Cerebellar cortex (tissue), 1 donor: ENCODE measurements at places on chromosomes 2 and 18.

GRCh38 chr2:215843579-215843978, 169.8 kb downstream of the MREG start:
- DNase-seq = no peak

GRCh38 chr2:41199334-41199733, 747.4 kb upstream of the SLC8A1 start:
- DNase-seq = no peak

DNA sequence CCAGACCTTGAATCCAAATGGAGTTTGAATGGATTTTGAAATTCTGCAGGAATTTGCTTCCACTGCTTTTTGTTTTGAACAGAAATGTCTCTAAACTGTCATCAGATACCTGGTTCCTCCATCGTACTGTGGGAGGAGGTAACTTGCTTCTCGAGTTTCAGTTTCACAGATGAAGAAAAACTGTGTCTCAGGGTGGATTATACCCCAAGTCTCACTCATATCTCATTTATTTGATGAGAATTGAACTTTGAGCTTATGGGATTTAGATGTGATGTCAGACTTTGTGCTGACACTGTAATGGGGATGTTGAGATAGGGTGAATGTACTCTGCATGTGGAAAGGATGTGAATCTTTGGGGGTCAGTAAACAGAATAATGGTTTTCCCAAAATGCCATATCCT, 107.5 kb downstream of the GORASP2 start:
- no peak for DNase-seq

DNA sequence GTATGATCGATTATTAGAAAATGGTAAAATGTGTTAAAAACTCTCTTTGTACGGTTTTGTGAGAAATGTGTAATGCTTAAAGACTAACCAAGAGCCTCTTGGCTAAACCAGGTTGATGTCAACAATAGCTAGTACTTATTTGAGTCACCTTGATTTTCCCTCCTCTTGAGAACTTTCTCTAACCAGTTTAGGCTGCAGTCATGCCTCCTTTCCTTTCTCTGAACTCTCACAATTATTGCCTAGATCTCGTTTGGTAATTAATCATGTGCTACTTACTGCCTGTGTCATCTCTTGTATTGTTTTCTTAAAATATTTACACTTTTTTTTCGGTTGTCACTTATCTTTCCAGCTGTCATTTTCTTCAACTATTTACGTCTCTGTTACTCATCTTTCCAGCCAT, 1.1 kb upstream of the EPC2 start:
- no peak for DNase-seq

GRCh38 chr18:54192415-54192814, 32.1 kb downstream of the MBD2 start:
- no peak for DNase-seq

DNA sequence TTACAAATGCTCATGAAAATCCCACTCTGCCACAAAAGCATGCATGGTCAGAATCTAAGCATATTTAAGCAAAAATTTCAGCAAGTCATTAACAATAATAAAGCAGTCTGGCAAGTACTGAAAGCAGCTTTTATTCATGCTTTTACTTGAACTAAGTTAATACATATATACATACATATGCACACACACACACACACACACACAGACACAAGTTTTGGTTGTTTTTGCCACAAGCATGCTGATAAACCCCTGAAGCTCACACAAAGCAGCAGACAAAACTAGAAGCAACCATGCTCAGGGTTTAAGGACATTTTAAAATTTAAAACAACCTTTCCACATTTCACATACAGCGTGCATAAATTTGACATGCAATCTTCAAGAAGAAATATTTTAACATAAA, 819.1 kb upstream of the FSHR start:
- DNase-seq = no peak

DNA sequence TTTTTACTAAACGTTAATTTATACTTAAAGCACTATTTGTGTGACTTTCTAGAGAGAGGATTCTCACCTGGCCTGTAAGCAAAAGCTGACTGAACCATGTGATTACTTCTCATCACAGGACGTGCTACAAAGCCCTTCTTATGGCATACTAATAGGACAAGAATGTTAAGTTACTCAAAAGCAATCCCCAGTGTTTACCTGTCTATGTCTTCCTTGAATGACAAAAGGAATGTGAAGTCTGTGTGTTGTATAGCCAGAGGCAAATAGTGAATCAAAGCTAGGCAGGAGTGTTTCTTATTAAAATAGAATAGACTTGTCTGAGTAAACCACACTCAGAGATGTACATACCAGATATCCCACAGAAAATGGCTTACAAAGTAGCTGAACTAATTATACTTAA, 1465.5 kb downstream of the SUCLG1 start:
- DNase-seq = no peak

DNA sequence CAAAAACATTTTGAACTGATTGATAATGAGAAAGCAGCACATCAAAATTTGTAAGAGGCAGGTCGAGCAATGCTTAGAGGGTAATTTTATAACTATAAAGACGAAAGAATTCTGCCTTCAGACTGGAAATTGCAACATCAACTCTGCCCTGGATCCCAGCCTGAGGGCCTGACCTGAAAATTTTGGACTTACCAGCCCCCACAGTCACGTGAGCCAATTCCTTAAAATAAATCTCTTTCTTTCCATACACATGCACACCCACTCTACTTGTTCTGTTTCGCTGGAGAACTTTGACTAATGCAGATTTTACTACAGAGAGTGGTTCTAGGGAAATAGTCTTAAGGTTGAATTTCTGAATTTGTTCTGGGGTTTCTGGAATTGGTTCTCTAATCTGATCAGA, 14.6 kb upstream of the ACOXL start:
- DNase-seq = no peak

GRCh38 chr2:33365264-33365970, 111.0 kb upstream of the RASGRP3 start:
- no peak for DNase-seq

DNA sequence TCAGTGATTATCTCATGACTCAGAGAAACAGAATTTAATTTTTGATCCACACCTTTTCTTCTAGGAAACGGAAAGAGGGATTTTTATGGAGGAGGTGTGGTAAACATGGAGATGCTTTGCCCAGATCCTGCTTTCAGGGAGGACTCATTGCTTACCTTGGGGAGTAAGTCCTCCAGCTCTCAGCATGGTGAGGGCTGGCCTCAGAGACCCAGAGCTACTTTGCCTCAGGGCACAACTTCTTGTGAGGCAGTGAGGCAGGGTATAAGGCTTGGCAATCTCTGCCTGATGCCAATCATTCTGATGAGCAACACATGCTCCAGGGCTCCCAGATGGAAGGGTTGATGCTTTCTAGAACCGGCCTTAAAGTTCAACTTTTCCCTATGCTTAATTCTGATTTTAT, 189.9 kb upstream of the DCC start:
- no peak for DNase-seq
